Activated naive CD4-positive, alpha-beta T cell treated with anti-CD3 and anti-CD28 coated beads for 36 hours (primary cell): ENCODE measurements at places on chromosomes 2 and 18. TPM values are rescaled to one million over a fixed set of nuclear protein-coding genes. Genes with fewer than 3 reads are reported as not detected.

- no peak for DNase-seq
These were observed 153.2 kb downstream of the NEDD4L start for GRCh38 chr18:58196881-58197872.

GRCh38 chr2:229921101-229921891, 513 bp downstream of the TRIP12 start:
- DNase-seq, result peak; percentile 77

DNA sequence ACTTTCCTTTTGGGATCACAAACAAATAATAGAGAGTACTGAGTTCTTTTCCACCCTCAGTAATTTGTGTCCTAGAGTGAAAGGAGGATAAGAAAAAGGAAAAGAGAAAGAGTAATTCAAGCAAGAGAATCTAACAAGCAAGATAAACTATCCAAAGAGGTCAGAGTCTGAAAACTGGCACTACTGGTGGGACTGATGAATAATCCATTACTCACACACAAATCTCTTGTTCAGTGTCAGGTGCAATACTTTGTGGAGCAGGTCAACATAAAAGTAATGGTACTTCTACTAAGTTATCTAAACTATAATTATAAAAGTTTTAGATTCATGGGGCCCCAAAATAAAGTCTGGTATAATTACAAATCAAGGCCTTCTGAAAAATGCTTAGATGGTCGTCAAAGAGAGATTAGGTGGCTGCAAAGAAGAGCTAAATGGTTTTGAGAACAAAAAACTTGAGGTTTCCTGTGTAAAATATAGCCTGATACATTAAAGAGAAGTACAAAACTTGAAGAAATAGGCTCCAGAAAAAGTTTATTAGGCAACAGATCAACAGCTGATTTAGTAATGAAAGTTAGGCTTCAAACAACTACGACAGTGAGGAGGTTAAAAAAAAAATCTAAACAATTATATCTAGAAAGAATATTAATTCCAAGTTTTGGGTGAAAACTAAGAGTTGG, 109.4 kb downstream of the BAZ2B start:
- DNase-seq, result no peak

DNA sequence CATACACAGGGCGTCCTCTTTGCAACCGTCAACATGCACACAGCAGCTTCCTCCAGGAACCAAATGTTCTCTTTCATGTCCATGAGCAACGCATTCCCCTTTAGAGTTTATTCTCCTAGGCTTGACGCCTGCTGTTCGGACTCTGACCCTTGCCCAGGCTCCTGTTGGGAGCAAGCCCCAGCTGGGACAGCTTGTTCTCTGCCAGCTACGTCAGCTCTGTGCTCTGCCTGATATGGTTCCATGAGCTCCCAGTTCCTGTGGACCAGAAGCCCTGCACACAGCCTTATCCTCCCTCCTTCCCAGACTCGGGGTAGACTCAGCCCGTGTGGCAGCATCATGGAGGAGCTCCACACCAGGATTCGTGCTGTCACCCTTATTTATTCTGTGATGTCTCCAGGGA, 253.1 kb upstream of the PXDN start:
- DNase-seq, result no peak

The SLC30A3 gene
- total RNA-seq, result 0.67 TPM

The KIF1A gene
- total RNA-seq, result 8.4 TPM

The KCNJ13 gene
- total RNA-seq, result not detected

The SOWAHC gene
- total RNA-seq, result 0.38 TPM

The MC2R gene
- not detected for total RNA-seq

DNA sequence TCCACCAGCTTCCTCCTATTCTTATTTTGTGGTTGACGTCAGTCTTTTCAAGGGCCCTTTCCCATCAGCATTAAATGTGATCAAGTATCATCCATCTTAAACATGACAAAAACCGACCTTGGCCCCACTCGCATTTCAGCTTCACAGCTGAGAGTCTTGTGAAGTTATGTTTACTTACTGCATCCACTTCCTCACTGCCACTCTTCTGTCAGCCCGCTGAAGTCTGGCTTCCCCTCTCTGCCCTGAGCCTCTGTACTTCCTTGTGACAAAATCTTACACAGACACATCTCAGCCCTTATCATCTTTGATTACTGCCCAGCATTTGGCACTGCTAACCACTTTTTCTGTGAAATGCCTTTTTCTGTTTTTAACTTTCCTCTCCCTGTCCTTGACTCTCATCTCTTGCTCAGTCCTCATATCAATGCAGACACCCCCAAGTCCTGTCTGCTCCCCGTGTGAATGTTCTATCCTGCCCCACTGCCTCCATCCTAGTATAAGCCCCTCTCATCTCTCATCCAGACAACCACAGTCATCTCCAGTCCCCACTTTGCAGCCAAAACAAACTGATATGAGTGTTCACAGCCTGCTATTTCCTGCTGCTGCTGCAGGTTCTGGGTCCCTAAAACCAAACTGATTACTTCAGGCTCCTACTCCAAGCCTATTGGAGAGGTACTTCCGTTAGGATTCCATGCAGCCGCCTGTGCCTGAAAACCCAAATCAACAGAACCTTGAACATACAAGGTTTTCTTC, 31.4 kb downstream of the FOSL2 start:
- DNase-seq, result peak; percentile 65

DNA sequence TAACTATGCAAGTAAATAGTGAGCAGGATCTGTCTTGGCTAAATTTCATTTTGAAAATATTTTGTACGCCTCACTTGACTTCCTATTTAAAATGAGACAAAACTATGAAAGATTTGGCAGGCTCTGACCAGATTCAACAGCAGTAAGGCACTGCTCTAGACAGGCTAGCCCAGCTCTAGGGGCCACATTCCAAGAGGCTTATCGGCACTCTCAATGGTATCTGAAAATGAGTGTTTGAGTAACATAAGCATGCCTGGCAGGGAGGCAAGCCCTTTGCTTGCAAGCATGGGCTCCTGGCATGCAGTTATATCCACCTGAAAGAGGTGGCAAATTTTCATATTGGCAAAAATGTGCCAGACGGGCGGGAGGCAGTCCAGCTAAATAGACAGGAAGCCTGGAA, 10.5 kb downstream of the CAPN13 start:
- no peak for DNase-seq

DNA sequence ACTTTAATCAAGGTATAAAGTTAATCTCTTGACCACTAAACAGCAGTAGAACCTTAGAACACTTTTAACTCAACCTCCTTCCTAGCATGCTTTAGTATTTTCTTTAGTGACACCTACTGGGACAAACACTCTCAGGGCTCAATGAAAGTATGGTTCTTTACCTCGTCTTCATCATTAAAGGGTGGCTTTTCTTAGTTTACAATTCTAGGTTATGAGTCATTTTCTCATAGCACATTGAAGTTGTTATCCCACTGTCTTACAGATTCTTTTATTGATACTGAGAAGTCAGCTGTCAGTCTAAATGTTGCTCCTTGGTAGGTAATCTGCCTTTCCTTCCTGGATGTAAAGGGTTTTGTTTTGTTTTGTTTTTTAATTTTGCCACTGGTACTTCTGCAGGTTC, 38.0 kb downstream of the SIGLEC15 start:
- DNase-seq, result no peak

GRCh38 chr2:58131191-58132011, 84.8 kb downstream of the VRK2 start:
- DNase-seq, result no peak

DNA sequence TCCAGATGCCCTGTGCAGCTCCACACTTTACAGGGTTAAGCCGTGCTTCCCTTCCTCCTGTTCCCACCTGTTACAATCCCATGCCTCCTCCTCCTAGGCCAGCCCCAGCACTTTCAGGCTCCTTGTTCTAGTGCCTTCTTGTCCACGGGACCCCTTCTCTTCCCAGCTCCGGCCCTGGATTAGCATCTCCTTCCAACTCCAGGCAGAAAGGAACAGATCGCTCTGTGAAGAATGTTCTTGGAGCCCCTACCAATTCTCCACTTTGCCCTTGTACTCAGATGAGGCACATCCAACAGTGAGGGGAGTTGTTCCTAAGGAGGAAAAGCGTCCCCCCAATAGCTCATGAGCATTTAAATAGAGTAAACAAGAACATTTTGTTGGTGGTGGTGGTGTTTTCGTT, 72.7 kb downstream of the CABLES1 start:
- DNase-seq, result no peak

DNA sequence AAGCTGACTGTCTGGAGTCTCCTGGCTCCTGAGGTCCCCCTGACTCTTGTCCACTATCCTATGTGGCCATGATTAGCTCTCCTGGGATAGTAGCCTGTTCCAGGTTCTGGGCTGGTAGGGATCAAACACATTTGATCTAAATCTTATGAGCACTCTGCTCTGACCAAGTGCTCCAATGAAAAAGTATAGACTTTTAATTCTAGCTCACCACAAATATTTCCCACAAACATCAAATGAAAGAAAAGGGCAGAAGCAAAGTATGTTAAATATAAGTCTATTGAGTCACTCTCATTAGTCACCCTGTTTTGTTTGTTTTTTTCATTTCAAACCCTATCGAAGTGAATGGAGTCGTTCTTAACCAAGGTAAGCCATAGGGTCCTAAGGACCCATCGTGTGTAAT, 39.7 kb upstream of the NEDD4L start:
- DNase-seq, result no peak

The CABLES1 gene
- total RNA-seq, result 0.12 TPM

The KATNAL2 gene
- 0.45 TPM for total RNA-seq

- DNase-seq, result no peak
These were observed 206.6 kb upstream of the RBMS1 start for GRCh38 chr2:160700021-160700814.

The ZNF396 gene
- total RNA-seq, result 0.77 TPM

The KCNS3 gene
- 0.22 TPM for total RNA-seq

- DNase-seq, result no peak
These were observed 24.7 kb downstream of the AGAP1 start for GRCh38 chr2:235518322-235519090.

The MC4R gene
- total RNA-seq, result not detected
